ENCODE measurements at places on chromosomes 1 and 21. TPM values are rescaled to one million over a fixed set of nuclear protein-coding genes. Genes with fewer than 3 reads are reported as not detected.

Gene TCEA3
- 49.3 TPM for polyA plus RNA-seq

Gene SH2D1B
- polyA plus RNA-seq, result 0.13 TPM

Gene NBPF20
- polyA plus RNA-seq, result 2.9 TPM

Gene TENT5C
- polyA plus RNA-seq, result 2.9 TPM

Gene FCRL3
- not detected for polyA plus RNA-seq

Gene NBPF6
- polyA plus RNA-seq, result not detected

Gene SLC2A5
- 0.88 TPM for polyA plus RNA-seq

Gene PGLYRP3
- polyA plus RNA-seq, result not detected

Gene PLA2G2D
- polyA plus RNA-seq, result 0.08 TPM

Gene PSRC1
- 29.8 TPM for polyA plus RNA-seq

Measured in left kidney (tissue), 8 donors.